ENCODE measurements at places on chromosomes 2 and 18.

- DNase-seq, result no peak
Measured at GRCh38 chr18:23902396-23902795, 112.2 kb upstream of the TTC39C start.

GRCh38 chr2:29850794-29851193 lies 70.6 kb downstream of the ALK start:
- no peak for DNase-seq

DNA sequence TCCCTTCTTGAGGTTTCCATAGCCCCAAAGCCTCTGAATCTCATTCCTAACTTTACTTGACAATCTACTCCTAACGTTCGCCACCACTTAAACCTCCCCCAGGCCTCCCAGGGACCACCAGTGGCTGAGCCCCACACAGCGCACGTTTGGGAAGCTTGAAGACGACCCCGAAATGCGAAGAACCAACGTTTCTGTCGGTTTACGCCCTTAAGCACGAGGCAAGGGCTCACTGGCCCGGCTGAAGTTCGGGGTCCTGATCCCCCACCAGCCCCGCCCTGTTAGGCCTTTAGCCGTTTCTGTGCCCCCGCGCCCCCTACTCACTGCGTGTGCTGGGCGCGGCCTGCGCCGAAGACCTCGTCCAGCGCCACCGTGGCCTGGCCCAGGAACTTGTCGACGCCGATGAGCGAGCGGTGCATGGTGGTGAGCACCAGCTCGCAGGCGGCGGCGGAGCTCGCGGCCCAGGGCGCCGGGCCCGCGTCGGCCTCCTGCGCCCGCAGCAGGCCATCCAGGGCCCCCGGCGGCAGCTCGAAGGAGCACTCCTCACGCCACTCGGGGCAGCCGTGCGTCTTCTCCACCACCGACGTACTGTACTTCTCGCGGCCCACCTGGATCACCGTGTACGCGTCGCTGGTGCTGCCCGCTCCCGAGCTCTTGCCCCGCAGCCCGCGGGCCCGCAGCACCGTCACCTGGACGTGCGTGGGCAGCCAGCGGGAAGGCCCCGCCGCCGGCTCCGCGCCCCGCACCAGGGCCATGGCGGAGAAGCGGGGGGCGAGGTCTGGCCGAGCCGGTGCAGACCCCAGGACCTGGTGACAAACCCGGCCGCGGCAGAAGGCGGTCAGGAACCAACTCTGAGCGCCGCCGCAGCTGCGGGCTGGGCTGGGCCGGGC lies 479 bp downstream of the RAB11FIP5 start:
- peak; percentile 28 for DNase-seq

- peak; percentile 37 for DNase-seq
Measured at GRCh38 chr2:47174733-47175361, 19.7 kb upstream of the STPG4 start.

- no peak for DNase-seq
Measured at GRCh38 chr2:62643100-62643471, 62.4 kb upstream of the EHBP1 start.

- DNase-seq, result no peak
Measured at GRCh38 chr18:46182633-46183358, 78.6 kb downstream of the HAUS1 start.

GRCh38 chr2:240437551-240437860 lies 2.0 kb downstream of the GPC1 start:
- no peak for DNase-seq

DNA sequence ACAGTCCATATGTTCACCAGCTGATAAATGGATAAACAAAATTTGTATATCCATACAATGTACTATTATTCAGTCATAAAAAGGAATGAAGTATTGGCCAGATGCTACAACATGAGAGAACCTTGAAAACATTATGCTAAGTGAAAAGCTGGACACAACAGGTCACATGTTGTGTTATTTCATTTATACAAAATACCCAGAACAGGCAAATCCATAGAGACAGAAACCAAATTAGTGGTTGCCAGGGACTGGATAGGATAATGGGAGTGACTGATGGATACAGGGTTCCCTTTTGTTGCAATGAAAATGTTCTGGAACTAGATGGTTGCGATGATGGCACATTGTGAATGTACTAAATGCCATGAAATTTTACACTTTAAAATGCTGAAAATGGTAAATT lies 10.2 kb upstream of the PCARE start:
- DNase-seq, result no peak

DNA sequence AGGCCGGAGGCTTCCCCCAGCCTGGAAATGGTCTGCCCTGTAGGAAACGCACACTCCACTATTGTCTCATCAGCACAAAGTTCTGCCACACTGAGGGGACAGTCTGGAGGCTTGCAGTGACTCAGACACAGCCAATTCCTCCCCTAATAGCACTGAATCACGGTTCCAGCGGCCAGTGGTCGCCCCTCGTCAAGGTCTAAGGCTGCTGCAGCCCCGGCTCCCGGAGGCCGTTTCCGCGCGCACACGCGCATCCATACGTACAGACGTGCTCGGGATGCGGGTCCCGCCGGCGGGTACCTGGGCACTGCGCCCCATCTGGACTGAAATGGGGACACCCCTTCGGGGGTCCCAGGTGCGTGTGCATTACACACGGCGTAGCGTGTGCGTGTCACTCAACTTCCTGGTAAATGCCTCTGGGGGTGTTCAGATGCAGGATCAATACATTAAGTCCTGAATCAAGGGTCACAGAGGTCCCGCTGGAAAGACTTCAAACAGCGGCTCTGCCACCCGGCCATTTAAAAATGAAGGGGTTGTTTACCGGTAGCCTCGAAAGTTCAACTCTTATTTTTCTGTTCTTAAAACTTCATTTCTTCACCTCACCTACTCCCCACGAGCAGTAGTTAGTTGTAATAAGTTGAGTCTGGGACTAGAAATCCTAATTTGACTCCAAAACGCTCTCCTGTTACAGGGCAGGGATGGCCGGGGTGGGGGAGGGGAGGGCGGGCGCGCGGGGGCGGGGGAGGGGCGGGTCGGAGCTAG lies 572 bp upstream of the ZNF516 start:
- peak; percentile 79 for DNase-seq

DNA sequence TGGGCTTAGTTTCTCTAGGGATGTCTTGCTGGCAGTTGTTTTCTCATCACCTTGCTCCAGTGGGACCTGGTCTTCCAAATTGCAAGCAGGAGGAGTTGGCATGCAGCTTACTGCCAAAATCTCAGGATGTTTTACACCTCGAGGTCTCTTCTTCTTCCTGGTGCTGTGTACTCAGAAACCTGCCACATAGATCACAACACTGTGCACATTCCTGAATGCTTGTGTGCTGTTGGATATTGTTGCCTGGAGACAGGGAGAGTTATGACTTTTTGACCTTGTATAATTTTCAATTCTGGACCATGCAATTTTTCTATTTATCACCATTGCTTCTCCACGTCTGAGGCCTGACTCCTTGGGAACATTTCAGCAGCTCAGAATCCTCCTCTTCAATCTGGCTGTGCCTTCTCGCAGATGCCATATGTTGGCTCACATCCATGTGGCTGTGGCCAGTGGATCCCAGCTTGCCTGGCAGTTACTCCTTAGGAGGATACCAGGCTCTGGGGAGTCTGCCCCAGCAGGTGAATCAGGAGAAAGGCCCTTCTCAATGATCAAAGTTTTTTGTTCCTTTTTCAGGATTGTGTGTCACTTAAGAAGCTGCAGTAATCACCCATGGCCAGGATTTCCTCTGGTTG lies 489.3 kb downstream of the TSN start:
- no peak for DNase-seq

DNA sequence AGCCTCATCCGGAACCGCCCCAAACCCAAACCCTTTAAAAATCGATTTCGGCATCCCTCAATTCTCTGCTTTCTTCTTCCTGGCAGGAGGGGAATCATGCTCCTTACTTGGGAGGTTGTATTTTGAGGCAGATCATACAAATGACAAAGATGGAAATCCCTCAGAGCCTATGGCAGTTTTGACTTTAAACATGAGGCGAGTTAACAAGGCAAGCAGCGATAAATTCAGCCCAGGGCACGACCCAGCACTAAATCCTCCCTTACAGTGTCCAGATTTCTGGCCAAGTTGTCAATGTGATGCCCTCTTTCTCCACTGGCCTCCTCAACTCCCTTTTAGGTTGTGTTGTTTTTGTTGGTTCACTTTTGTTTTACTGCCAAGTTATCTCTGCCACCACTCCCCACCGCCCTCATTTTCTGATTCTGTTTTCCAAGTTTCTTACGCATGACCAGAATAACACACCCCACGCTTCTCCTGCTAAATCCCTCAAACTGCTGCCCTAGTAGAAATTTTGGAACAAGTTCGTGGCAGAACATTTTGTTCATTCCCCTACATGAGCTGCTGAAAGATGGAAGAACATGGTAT lies 68.3 kb downstream of the CTAGE1 start:
- DNase-seq, result no peak

All from brain (organoid and tissue), 16 donors.